ENCODE measurements at places on chromosomes 12 and 14.

GRCh38 chr12:112121780-112122565 is 3.4 kb upstream of the TRAFD1 start:
- peaks cover 16% of the 10 kb centered on the region for H3K4me1 ChIP-seq
- H3K27ac ChIP-seq: no peak overlapping the region
- DNase-seq: no peak
- no peaks in the 10 kb centered on the region for H3K36me3 ChIP-seq

- DNase-seq: no peak
- peaks cover 4% of the 10 kb centered on the region for H3K27me3 ChIP-seq
- no peaks in the 10 kb centered on the region for H3K36me3 ChIP-seq
- no peak overlapping the region for H3K27ac ChIP-seq
- no peak overlapping the region for H3K4me3 ChIP-seq
- peaks cover 5% of the 10 kb centered on the region for H3K4me1 ChIP-seq
Observed at GRCh38 chr14:100540926-100541620, 46.1 kb downstream of the BEGAIN start.

DNA sequence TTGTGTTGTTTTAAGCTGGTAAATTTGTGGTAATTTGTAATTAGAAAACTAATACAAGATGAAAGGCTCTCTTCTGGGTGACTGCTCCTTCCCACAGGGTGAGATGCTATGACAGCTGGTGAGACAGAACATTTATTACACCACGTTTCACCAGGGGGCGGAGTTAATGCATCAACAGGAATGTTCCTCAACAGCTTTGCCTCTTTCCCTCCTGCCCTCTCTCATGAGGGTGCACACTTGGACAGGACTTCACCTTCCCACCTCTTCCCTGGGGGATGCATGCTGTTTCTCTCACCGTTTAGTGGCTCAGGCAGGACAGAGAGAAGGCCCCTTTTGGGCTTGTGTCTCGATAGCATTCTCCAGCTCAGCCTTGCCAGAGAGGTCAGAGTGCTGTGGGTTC is 13.4 kb upstream of the PPP1R1A start:
- H3K27me3 ChIP-seq: peaks cover 3% of the 10 kb centered on the region
- H3K27ac ChIP-seq: no peak overlapping the region
- H3K4me1 ChIP-seq: peaks cover 2% of the 10 kb centered on the region
- no peak overlapping the region for H3K4me3 ChIP-seq
- no peaks in the 10 kb centered on the region for H3K36me3 ChIP-seq

GRCh38 chr12:103503546-103504480 is 8.0 kb upstream of the C12orf42 start:
- DNase-seq: peak; percentile 48
- no peaks in the 10 kb centered on the region for H3K36me3 ChIP-seq
- no peak overlapping the region for H3K4me3 ChIP-seq
- H3K27ac ChIP-seq: peak overlapping the region; percentile 95
- no peaks in the 10 kb centered on the region for H3K27me3 ChIP-seq
- peaks cover 57% of the 10 kb centered on the region for H3K4me1 ChIP-seq

GRCh38 chr12:59056966-59057365 is 136.7 kb upstream of the LRIG3 start:
- no peaks in the 10 kb centered on the region for H3K36me3 ChIP-seq
- H3K4me1 ChIP-seq: no peaks in the 10 kb centered on the region
- no peak overlapping the region for H3K4me3 ChIP-seq
- H3K27me3 ChIP-seq: no peaks in the 10 kb centered on the region

- H3K36me3 ChIP-seq: no peaks in the 10 kb centered on the region
- no peak for DNase-seq
- H3K4me3 ChIP-seq: no peak overlapping the region
Observed at GRCh38 chr12:46771268-46771827, 54.4 kb downstream of the SLC38A4 start.

DNA sequence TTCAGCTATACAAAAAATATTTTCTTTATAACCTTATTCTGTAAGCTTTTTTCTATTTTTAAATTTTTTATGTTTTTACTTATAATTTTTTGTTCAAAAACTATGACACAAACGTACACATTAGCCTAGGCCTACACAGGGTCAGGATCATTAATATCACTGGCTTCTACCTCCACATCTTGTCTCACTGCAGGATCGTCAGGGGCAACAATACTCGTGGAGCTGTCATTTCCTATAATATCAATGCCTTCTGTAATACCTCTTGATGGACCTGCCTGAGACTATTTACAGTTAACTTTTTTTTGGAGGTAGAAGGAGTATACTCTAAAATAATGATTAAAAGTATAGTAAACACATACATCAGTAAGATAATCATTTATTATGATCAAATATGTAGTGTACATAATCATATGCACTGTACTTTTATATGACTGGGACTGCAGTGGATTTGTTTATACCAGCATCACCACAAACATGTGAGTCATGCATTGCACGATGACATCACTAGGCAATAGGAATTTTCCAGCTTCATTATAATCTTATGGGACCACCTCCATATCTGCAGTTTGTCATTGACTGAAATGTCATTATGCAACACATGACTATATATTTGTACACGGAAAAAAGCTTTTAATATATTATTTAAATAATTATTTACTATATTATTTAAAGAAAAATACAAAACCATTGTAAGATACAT is 18.5 kb upstream of the PMCH start:
- H3K4me3 ChIP-seq: no peak overlapping the region
- no peaks in the 10 kb centered on the region for H3K36me3 ChIP-seq
- no peaks in the 10 kb centered on the region for H3K4me1 ChIP-seq
- no peaks in the 10 kb centered on the region for H3K27me3 ChIP-seq
- no peak for DNase-seq

DNA sequence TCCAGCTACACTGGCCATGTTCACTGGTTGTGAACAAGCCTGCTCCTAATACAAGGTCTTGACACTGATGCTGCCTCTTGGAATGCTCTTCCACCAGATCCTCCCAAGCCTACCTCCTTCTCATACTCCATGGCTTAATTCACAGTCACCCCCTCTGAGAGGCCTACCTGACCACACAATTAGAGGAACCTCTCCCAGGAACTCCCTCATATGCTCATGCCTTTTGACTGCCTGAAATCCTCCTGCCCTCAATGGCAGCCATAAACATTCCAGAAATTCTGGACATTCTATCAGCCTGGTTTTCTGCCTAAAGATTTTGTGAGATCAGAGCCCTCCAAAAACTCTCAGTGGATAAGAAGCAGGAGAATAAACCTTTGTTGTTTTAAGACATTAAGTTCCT is 340.2 kb downstream of the C12orf75 start:
- no peak for DNase-seq
- H3K27me3 ChIP-seq: no peaks in the 10 kb centered on the region
- no peaks in the 10 kb centered on the region for H3K4me1 ChIP-seq
- no peak overlapping the region for H3K4me3 ChIP-seq

DNA sequence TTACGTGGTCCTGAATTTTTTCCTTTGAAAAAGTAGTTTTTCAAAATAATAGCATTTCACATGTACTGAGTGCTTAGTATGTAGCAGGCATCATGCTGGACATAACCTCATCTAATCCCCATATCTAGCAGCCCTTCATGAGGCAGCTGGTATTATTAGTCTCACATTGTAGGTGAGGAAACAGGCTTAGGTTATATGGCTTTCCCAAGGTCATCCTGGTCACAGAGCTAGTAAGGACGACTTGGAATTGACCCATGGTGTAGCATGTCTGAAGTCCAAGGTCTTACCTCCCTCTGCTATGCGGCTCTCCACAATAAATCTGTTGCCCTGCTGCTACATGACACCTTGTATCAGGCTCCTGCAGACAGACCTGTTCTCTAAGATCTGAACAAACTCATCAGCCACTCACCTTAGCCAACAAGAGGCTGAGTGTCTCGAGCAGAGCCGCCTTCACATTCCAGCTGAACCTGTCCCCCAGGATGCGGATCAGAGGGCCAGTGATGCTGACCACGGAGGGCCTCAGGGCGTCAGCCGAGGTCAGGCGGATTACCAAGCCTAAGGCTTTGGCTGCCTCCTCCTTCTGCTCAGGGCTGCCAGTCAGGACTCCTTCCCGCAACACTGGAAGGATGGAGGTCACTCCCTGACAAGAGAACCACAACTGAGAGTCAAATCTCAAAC is 19.7 kb upstream of the RAB35 start:
- DNase-seq: no peak
- H3K4me3 ChIP-seq: no peak overlapping the region
- peaks cover 94% of the 10 kb centered on the region for H3K36me3 ChIP-seq
- H3K27me3 ChIP-seq: no peaks in the 10 kb centered on the region
- H3K27ac ChIP-seq: no peak overlapping the region

- H3K27me3 ChIP-seq: peaks cover 3% of the 10 kb centered on the region
- DNase-seq: no peak
- no peaks in the 10 kb centered on the region for H3K4me1 ChIP-seq
- H3K27ac ChIP-seq: no peak overlapping the region
- no peaks in the 10 kb centered on the region for H3K36me3 ChIP-seq
Observed at GRCh38 chr14:57970594-57970993, 104.7 kb upstream of the SLC35F4 start.

- no peak overlapping the region for H3K27ac ChIP-seq
- H3K27me3 ChIP-seq: peaks cover 19% of the 10 kb centered on the region
- H3K36me3 ChIP-seq: no peaks in the 10 kb centered on the region
- H3K4me3 ChIP-seq: no peak overlapping the region
Observed at GRCh38 chr14:49464885-49465284, 121.3 kb downstream of the RPS29 start.

DNA sequence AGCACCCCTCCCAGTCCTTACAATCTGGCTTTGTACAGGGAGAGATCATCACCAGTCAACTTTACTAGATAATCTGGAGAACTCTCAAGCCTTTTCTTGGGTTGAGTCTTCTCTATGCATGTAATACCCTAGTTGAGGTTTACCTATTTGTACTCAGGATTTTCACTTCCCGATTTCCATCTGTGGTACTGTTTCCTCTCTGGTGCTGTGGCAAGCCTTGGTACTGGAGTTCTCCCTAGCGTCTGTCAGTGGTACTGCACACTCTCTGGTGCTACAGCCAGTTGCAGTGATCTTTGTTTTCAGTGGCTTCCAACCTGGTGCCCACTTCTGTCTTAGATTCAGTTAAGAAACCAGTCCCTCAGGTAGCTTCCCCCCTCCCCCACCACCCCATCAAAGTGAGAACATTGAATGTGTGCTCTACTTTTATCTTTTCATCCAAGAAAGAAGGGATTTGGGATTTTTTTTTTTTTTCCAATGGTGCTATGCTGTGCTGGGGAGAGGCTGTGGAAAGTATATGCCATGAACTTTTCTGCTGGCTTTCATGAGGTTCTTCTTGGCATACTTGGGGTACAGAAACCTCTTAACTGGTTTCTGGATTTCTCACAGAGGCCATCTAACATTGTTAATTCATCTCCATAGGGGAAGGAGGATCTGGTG is 69.4 kb upstream of the EVL start:
- no peak overlapping the region for H3K27ac ChIP-seq
- H3K27me3 ChIP-seq: peaks cover 20% of the 10 kb centered on the region
- DNase-seq: peak; percentile 39
- H3K36me3 ChIP-seq: no peaks in the 10 kb centered on the region
- no peak overlapping the region for H3K4me3 ChIP-seq
- peaks cover 12% of the 10 kb centered on the region for H3K4me1 ChIP-seq

GRCh38 chr12:31737763-31738162 is 8.9 kb upstream of the AMN1 start:
- H3K4me3 ChIP-seq: no peak overlapping the region
- H3K27me3 ChIP-seq: no peaks in the 10 kb centered on the region
- no peak for DNase-seq
- peaks cover 71% of the 10 kb centered on the region for H3K4me1 ChIP-seq

GRCh38 chr14:96204151-96205058 is at the start of gene BDKRB2:
Gene BDKRB2, plus strand, starts transcription at chr14:96204839. Its CDS starts 32,269 bp downstream, at chr14:96237108.
- H3K36me3 ChIP-seq: no peaks in the 10 kb centered on the region
- no peak for DNase-seq
- H3K27me3 ChIP-seq: peaks cover 40% of the 10 kb centered on the region
- H3K27ac ChIP-seq: no peak within 1 kb of the TSS
- peaks cover 6% of the 10 kb centered on the region for H3K4me1 ChIP-seq
- no peak within 1 kb of the TSS for H3K4me3 ChIP-seq

- peaks cover 25% of the 10 kb centered on the region for H3K36me3 ChIP-seq
- peak; percentile 89 for DNase-seq
- peak overlapping the region; percentile 94 for H3K4me3 ChIP-seq
- H3K4me1 ChIP-seq: peaks cover 79% of the 10 kb centered on the region
Observed at GRCh38 chr14:95515596-95516552, 576 bp downstream of the SYNE3 start.

DNA sequence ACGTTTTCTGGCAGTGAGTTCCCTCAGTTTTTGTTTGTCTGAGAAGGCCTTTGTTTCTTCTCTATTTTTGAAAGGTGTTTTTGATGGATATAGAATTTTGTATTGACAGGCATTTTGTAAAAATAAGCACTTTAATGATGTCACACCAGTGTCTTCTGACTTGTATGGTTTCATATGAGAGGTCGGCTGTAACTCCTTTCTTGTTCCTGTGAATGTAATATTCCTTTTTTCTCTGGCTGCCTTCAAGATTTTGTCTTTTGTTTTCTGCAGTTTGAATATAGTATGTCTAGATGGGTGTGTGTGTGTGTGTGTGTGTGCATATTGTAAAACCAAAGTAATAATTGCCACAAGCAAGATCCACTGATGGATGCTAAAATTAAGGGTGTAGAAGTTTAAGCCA is 67.8 kb upstream of the PSMC1 start:
- DNase-seq: no peak
- no peak overlapping the region for H3K27ac ChIP-seq
- peaks cover 20% of the 10 kb centered on the region for H3K27me3 ChIP-seq
- no peaks in the 10 kb centered on the region for H3K4me1 ChIP-seq
- no peaks in the 10 kb centered on the region for H3K36me3 ChIP-seq
- H3K4me3 ChIP-seq: no peak overlapping the region

DNA sequence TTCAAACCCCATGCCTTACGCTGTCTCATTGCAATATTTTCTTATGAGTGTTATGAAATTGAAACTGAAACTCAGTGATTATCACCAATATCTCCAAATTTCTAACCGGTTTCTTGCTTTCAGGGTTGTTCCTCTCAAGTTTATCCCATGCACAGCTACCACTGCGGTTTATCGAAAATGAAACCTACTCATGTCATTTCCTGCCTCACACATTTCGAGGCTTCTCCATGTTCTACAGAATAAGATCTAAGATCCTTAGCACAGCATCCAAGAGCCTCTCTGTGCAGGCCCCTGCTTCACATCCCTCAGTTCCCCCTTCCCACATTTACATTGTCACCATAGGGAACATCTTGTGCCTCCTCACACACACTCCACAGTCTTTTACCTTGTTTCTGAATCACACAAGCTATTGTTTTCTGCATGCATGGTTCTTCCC is 45.5 kb upstream of the FAR2 start:
- no peak for DNase-seq
- peak overlapping the region; percentile 46 for H3K4me3 ChIP-seq
- H3K36me3 ChIP-seq: no peaks in the 10 kb centered on the region
- peak overlapping the region; percentile 47 for H3K27ac ChIP-seq

GRCh38 chr12:127667131-127667685 is 599.8 kb upstream of the TMEM132C start:
- H3K27me3 ChIP-seq: no peaks in the 10 kb centered on the region
- no peak for DNase-seq
- H3K36me3 ChIP-seq: no peaks in the 10 kb centered on the region
- no peak overlapping the region for H3K27ac ChIP-seq

- DNase-seq: no peak
- peaks cover 14% of the 10 kb centered on the region for H3K4me1 ChIP-seq
- H3K4me3 ChIP-seq: no peak overlapping the region
- H3K27ac ChIP-seq: no peak overlapping the region
- no peaks in the 10 kb centered on the region for H3K36me3 ChIP-seq
- peaks cover 4% of the 10 kb centered on the region for H3K27me3 ChIP-seq
Observed at GRCh38 chr12:5452569-5452968, 20.7 kb downstream of the NTF3 start.
